ENCODE measurements at places on chromosomes 12 and 14. TPM values are rescaled to one million over a fixed set of nuclear protein-coding genes. Genes with fewer than 3 reads are reported as not detected.

- DNase-seq: peak; percentile 57
Measured at GRCh38 chr12:11891754-11892386, 178.9 kb upstream of the BCL2L14 start.

GRCh38 chr14:61462566-61463193 lies 141.3 kb downstream of the PRKCH start:
- no peak for DNase-seq

DNA sequence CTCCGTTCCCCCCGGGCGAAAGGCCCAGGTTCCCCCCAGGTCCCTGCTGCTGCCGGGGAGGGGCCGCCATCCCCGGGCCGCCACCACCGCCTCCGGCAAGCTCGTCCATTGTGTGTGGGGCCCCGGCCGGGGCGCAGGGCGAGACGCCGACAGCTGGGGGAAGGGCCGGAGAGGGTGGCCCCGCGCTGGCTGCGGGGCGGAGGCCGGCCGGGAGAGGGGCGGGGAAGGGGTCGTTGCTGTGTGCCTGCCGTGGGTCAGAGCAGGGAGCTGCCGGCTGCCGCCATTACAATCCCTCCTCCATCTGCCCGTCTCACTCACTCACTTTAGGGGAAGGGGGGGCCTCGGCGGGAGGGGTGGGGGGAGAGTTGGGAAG lies at the start of gene STRN3:
Gene STRN3, minus strand, starts transcription at position 303 of the 373 bp plus-strand sequence. Its CDS starts 194 bp downstream, at position 109.
- no peak for DNase-seq

- DNase-seq: no peak
Measured at GRCh38 chr12:130650131-130650530, 66.0 kb downstream of the RIMBP2 start.

The E2F7 gene
- total RNA-seq: 0.32 TPM

The BEST3 gene
- not detected for total RNA-seq

DNA sequence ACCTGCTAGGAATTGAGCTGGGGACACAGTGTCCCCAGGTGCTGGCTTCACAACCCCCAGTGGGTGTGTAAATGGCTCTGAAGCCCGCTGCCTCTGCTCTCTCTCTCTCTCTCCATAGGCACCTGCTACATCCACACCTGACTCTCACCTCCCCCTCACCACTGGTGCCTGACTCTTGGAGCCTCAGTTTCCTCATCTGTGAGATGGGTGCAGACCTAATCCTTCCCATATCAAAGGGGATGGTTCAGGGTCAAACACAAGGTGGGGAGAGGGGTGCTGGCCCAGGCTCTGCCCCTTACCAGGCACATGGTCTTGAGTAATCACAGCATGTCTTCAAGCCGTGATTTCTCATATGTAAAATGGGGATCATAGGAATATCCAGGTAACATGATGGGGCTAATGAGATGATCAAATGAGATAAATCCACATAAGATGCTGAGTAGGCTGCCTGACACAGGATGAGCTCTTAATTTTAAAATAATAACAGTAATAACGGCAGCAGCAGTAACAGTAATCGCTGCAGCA lies 37.6 kb downstream of the TESC start:
- no peak for DNase-seq

The HVCN1 gene
- 18.2 TPM for total RNA-seq

The RNASE11 gene
- total RNA-seq: not detected

DNA sequence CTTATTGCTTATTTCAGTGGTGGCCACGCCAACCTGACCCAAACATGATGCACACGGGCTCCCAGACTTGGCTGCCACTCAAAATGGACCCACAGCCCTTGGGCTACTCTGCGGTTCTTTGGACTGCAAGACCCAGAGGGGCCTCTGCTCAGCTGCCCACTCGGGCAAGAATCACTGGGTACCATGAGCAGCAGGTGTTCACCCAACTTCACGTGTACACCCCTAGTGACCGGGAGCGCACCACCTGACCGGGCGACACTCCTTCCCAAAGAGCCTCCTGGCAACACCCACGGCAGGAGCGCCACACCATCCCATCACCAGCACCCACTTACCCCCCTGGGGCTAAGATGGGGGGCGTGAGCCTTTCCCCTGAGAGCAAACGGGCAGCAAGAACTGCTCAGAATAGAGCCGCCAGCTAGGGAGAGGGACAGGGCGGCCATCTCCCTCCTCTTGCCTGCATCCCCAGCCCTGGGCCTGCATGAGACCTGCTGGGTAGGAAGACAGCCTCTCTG lies 32.0 kb downstream of the CCNK start:
- DNase-seq: no peak

- DNase-seq: no peak
Measured at GRCh38 chr14:69688299-69688649, 76.9 kb downstream of the SUSD6 start.

GRCh38 chr12:110741341-110742095 lies 1.2 kb downstream of the PPP1CC start:
- DNase-seq: no peak

DNA sequence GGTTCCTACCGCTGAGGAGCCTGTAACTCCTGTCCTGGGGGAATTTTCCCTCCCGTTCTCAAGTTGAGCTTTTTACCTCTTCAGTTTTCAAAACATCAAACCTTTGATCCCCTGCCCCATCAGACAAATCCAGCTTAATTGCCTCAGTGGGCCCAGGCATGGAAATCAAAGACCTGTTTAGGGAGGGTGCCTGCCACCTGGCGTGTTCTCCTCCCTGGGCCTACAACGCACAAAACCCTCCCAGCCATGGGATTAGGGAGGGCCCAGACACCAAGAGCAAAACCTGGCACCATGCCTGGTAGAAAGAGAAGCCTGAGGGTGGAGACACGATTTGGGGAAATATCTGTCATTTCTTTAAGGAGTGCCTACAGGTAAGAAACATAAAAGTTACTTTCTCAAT lies 672.9 kb downstream of the BCL11B start:
- no peak for DNase-seq

The AEBP2 gene
- 28.3 TPM for total RNA-seq

The IL31 gene
- total RNA-seq: not detected

Measured in heart right ventricle (tissue), 16 donors.